ENCODE measurements at places on chromosomes 3 and 15.
A peak's percentile ranks its signal among the peaks of the same experiment; 100 is the strongest.

DNA sequence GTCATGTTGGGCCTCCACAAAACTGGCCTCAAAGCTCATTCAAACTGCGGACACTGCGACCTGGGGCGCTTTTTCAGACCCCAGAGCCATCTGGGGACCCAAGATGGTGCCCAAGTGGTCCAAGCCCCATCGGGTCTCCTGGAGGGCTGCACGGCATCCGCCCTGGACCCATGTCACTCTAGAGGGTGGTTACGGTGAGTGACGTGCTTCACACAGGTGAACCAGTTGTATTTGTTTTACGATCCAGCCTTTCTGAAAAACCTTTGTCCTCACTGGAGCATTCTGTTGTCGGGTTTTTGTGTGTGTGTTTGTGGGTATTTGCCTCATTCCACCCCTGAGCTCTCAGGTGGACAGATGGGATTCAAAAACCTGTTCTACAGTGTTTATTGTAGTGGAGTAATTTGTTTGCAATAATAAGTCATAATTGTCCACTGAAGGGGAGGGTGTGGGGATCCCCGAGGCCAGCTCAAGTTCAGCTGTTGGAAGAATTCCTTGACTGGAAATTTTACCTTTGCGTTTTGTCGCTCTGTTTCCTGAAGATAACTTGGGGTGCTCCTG is 1.9 kb downstream of the SLC51A start:
- no peak for DNase-seq

DNA sequence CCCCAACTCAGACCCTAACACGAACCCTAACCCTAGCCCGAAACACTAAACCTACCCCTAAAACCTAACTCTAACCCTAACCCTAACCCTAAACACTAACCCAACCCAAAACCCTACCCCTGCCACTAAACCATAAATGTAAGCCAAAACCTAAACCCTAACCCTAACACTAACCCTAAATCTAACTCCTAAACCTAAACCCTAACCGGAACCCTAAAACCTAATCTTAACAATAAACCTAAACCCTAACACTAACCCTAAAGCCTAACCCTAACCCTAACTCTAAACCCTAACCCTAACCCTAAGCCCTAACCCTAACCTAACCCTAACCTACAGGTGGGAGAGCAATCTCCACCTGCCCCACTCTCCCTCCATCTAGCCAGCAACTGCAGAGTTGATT is 152.3 kb downstream of the OR4M2 start:
- no peak for DNase-seq

- DNase-seq, result no peak
These were observed 40.3 kb downstream of the RPL39L start for GRCh38 chr3:187098923-187099512.

DNA sequence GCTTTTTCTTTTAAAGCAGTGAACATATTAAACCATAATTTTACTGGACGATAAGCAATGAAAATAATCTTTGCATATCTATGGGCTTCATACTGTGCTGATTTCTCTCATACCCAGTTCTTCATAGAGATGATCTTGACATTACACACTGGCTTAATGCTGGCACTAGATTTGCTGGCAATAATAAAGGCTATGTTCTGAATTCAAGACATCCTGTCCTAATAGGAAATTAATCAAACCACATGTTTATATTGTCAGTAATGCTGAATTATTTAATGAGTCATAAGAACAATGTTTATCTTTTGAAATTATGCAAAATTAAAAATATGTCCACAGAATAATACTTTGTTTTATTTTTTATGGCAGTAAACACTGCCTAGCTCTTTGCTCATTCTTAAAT is 643.2 kb downstream of the OTOL1 start:
- no peak for DNase-seq

- DNase-seq, result no peak
These were observed 59.7 kb downstream of the LRIG1 start for GRCh38 chr3:66441129-66441528.

- DNase-seq, result no peak
These were observed 139.7 kb upstream of the TPM1 start for GRCh38 chr15:62902821-62903220.

DNA sequence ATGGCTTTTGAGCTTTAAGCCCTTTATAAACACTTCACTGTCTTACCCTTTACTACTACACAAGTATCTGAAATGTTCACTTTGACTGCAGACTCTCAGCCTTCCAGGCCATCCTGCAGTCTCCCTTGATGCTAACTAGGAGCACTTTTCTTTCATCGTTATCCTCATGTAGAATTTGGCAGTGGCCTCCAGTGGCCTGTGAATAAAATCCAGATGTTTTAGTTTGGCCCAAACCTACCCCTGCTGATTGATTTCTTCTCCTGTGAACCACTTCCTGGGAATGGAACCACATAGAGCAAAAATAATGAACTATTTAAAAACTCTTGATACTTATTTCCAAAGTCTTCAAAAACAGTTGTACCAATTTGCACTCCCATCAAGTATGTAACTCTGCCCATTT is 271.9 kb downstream of the FEZF2 start:
- DNase-seq, result no peak

GRCh38 chr15:68829068-68829467 is 8.4 kb upstream of the ANP32A start:
- no peak for DNase-seq

DNA sequence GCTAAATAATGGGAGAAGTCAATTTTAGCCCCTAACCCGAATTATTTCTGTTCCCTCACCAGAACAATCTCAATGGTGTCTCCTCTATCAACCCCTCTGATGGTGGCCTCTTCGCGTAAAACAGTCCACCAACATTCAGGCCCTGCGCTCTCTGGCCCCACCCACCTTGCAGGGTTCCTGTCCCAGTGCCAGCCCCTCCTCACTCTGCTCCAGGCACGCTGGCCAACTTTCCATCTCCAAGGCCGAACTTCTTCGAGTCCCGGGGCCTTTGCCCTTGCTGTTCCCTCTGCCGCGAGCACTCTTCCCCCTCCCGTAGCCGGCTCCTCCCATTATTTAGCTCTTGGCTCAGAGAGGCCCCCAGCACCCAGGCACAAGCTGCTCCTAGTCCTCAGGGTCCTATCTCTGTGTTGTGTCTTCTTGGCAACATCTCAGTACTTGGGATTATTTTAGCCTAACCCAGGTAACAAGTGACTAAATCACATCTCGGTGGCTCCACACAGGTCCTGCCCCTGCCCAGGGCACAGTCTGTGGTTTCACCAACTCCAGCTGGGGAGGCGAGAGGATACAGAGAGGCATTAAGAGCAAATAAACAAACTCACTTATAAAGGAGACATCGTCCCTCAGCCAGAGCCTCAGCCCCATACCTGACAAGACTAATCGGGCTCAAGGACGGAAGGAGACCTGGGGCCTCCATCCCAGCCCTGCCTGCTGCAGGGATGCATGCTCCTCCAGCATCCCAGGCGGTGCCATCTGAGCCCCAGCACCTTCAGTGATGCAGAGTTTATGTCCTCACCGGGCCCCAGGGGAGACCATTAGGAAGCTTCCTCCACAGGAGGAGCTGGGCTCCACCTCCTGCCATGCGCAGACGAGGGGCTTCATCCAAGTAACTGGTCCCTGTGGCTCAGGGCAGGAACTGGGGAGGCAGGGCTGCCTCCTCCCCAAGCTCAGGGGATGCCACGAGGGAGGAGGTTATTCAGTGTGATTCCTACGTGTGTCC is 19.7 kb upstream of the IQSEC1 start:
- DNase-seq, result no peak

- DNase-seq, result no peak
These were observed 229.0 kb upstream of the LRIG1 start for GRCh38 chr3:66729687-66730393.

GRCh38 chr3:176714034-176714433 is 483.2 kb downstream of the TBL1XR1 start:
- no peak for DNase-seq

DNA sequence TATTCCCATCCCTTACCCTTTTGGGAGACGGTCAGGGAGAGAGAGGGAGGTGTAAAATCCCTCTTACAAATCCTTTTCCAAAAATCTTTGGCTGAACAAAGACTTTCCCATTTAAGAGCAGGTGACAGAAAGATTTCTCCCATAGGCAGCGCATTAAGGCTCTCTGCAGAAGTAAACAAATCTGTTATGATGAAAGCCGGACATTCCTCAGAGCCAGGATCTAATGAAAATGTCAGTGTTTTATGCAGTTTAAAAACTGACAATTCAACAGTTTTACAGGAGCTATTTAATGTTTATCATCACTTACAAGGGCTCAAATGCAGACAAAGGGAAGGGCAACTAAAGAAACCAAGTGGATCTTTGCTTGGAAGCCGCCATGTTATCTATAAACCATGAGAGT is 108.3 kb upstream of the WNT5A start:
- no peak for DNase-seq

- no peak for DNase-seq
These were observed 763 bp upstream of the CNTN6 start for GRCh38 chr3:1092061-1092460.

- no peak for DNase-seq
These were observed 14.2 kb downstream of the PDZRN3 start for GRCh38 chr3:73610493-73610892.

DNA sequence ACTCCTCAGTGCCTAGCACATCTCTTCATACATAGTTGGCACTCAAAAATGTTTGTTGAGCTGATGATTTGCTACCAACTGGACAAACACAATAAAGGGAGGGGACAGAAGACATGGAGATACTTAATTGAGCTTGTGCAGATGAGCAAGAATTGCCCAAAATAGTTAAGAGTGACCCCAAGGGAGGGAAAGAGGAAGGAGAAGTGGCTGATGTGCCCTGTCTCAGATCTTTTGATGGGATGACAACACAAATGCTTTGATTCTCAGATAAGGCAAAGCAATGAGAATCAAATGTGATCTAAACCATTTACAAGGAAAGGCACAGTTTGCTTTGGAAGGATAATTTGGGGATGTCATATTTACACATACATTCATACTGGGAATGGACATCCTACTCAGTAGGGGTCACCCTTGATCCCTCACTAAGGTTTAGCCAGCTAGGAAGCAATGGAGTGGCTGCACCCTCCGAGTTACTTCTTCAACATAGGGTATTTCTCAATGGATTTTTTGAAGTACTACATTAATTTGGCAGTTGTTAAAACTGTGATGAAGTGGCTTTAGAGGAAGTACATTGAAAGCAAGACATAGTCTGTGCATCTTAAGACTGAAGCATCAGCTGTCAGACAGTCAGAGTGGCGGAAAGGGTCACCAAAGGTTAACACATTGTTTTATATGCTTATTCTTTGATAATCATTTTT is 21.9 kb upstream of the SSR3 start:
- no peak for DNase-seq

DNA sequence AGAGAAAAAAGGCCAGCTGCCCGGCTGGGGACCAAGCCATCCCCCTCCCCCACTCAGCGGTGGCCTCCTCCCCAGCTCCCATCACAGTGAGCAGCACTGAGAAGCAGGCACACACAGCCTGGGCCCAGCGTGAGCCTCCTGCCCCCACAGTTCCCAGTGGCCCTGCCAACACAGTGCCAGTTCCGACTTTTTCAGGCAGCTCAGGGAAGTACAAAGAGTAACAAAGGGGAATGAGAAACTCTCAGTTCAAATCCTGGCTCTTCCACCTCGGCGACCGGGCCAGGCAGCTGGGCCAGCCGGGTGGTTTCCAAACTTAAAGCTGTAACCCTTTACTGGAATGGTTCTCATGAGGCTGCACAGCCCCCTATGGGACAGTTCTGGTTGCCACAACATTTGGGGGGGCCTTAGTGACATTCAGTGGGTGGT is 18.5 kb downstream of the TNK2 start:
- no peak for DNase-seq

- no peak for DNase-seq
These were observed 62.4 kb downstream of the GASK1A start for GRCh38 chr3:43041517-43041916.

- DNase-seq, result no peak
These were observed 32.7 kb downstream of the ARL14 start for GRCh38 chr3:160709477-160710182.

DNA sequence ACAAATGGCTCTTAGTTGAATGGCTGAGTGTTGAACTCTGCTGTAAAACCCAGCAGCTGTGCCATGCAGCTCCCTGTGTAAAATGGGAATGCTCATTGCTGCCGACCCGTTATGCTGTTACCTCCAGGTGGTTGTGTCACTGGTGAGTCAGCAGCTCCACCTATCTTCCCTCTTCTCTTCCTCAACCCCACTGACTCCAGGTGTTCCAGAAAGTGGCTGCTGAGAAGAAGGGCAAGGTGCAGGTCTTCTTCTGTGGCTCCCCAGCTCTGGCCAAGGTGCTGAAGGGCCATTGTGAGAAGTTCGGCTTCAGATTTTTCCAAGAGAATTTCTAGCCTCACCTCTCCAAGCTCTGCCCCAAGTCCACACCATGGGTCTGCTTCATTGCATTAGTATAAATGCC is 41.9 kb downstream of the NOX5 start:
- DNase-seq, result no peak

DNA sequence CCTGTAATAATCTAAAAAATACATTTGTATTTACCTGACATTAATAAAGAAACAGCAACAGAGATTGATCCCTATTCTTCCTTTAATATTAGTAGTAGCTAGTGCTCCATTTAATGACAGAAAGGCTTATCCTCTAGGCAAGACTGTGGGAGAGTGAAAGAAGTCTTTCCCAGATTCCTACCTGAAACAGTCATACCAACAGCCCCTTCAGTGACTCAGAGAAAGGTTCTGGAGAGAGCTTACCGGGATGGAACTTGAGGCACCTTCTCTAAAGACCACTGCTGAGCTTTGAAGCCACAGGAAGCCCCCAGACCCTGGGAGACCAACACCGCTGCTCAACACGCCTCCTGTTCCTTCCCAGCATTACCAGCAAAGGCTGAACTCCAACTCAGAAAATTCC is 66.9 kb upstream of the FGF12 start:
- no peak for DNase-seq

GRCh38 chr3:183830187-183830586 is 4.8 kb upstream of the MAP6D1 start:
- no peak for DNase-seq

- DNase-seq, result peak; percentile 47
These were observed 2.4 kb upstream of the CD96 start for GRCh38 chr3:111539351-111540331.

- no peak for DNase-seq
These were observed 106.2 kb downstream of the IQSEC1 start for GRCh38 chr3:12966847-12967605.

DNA sequence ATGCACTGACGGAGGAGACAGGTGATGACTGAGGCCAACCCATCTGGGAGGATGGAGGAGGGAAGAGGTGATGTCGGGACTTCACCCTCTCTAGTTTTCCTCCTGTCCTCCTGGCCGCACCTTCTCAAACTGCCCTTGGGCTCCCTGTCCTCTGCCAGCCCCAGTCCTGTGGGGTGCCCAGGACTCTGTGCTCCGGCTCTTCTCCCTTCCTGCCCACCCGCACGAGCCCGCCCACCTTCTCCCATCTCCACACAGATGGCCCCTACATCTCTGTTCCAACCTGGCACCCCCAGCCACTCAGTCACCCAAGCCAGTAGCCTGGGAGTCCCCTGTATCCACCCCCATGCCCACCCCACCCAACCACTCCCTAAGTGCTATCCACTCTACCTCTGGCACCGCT is 206.7 kb upstream of the LINGO1 start:
- DNase-seq, result no peak

GRCh38 chr3:98901119-98901391 is 440 bp downstream of the DCBLD2 start:
- no peak for DNase-seq

Measured in stimulated activated naive CD8-positive, alpha-beta T cell treated with anti-CD3 and anti-CD28 coated beads, Interleukin-15, amount 100 ng/mL, for 72 hours (primary cell).